ENCODE measurements at places on chromosomes 6 and 20. TPM values are rescaled to one million over a fixed set of nuclear protein-coding genes. Genes with fewer than 3 reads are reported as not detected.
A peak's percentile ranks its signal among the peaks of the same experiment; 100 is the strongest.

Gene SIRPD
- total RNA-seq: not detected

GRCh38 chr20:60903325-60903971 lies 348.6 kb upstream of the CDH4 start:
- no peak for DNase-seq

DNA sequence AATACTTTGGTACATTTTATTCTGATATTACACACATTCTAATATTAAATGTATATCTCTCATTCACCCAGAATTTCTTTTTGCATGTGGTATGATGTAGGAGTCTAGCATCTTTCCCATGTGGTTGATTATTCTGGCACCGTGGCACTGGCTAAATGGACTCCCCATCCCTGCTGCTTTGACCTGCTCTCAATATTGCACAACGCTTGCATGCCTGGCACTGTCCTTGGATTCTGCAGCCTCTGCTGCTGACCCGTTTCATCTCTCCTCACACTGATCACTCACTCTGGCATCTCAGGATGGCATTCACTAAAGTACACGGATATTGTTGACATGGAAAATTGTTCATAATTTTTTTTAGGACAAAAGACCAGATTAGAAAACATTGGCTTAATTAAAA lies 11.5 kb upstream of the DACT2 start:
- no peak for DNase-seq

GRCh38 chr6:143288923-143289322 lies 161.6 kb downstream of the ADAT2 start:
- no peak for DNase-seq

Gene GSTA5
- not detected for total RNA-seq

GRCh38 chr6:155400654-155400965 lies 55.0 kb downstream of the NOX3 start:
- peak; percentile 35 for DNase-seq

Gene EYA2
- 0.94 TPM for total RNA-seq

DNA sequence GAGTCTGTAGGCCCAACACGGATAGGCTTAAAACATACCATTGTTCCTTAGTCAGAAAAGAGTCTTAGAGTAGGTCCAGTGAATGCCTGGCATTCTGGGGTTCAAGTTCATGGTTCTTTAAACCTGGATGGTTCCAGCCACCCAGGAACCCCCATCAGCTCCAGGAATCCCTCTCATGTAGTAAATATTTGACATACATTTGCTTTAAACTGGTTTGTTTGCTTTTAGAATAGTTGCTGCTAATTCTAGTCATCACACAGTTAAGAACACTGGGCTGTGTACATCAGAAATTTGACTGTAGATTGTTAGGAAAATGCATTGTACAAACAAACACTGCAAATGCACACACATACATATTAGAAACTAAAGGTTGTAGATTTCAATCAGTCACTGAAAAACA lies 30.6 kb upstream of the PBOV1 start:
- no peak for DNase-seq

- no peak for DNase-seq
Measured at GRCh38 chr20:19392344-19393130, 180.1 kb downstream of the SLC24A3 start.

GRCh38 chr6:113464536-113464935 lies 392.6 kb upstream of the MARCKS start:
- no peak for DNase-seq

- DNase-seq: no peak
Measured at GRCh38 chr6:37971711-37972390, 152.3 kb downstream of the ZFAND3 start.
